ENCODE measurements at places on chromosomes 6 and 20.

DNA sequence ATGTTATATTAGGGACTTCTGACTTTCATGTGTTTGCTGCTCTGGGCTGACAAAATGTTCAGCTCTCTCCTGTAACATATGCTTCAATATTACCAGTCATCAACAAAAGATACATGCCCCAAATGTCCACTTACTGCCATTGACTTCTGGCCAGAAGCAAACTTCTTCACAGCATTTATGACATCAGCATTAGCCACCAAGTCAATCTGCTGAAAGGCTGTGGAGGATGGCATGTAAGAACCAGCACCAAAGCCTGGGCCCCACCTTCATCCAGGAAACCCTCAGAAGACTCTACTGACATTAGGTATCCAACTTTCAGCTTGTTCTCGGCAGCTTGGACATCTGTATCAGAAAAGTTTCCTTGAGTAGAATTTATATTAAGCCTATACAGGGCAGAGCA lies 595.5 kb downstream of the COL12A1 start:
- no peak for DNase-seq

DNA sequence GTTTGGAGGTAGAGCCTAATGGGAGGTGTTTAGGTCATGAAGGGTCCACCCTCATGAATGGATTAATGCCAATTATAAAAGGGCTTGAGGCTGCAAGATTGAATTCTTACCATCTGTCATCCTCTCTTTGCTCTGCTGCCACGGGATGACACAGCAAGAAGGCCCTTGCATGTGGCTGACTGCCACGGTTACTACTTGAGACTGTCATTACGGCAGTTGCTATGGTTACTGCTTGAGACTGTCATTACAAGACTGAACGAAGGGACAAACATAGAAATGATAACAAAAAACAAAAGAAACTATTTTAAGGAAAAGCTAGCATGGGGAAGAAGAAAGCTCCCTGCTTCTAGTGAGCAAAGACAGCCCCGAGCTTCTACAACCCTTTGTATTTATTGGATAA lies 715.0 kb downstream of the TFAP2A start:
- no peak for DNase-seq

DNA sequence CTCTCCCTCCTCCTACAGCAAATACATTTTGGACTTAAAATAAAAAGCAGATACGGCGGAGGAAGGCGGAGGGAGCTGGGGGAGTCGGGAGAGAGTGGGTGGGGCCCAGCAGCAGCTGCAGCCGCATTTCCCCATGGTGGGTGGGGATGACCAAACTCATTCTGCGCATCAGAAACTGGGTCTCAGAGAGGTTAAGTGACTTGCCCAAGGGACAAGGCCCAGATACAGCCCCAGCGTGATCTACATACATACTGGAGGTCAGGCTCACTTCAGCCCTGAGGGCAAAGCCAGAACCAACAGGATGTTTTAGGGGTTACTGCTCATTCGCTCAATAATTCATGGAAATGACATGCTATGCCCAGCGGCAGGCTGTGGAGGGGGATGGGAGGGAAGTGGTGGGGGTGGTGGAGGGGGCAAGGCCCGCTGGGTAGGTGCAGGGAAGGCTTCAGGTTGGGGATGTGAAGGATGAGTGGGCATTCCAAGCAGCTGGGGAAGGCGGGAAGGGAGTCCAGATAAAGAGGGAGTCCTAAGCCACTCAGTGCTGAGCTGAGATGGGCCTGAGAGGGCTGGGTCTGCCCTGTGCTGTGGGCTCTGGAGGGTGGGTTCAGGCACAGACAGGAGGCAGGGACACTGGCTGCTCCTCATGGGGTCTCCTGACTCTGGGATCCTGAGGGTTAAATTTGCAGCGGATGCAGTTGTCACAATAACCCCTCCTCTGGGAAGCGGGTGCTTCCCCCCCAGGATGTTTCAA lies 31.0 kb downstream of the DLGAP4 start:
- no peak for DNase-seq

DNA sequence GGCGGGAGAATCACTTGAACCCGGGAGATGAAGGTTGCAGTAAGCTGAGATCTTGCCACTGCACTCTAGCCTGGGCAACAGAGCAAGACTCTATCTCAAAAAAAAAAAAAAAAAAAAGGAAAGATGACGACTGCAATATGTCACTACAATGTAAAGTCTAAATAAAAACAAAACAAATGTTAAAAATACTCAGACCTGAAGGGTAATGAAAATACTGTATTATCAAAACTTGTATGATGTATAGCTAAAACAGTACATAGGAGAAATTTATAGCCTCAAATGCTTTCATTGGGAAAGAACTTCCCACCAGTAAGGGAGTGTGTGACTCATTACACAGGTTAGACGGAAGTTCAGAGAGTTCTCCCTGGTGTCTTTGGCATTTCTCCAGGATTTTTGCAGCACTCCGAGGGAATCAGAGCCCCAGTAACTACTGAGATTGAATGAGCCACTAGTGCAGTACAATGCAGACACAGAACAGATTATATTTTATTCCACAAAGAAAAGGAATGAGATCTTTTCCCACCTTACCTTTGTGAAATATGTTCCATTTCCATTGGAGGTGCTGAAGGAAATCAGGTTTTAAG lies 12.5 kb upstream of the RALGAPB start:
- DNase-seq, result no peak

GRCh38 chr6:110097443-110097842 lies 82.0 kb downstream of the WASF1 start:
- no peak for DNase-seq

DNA sequence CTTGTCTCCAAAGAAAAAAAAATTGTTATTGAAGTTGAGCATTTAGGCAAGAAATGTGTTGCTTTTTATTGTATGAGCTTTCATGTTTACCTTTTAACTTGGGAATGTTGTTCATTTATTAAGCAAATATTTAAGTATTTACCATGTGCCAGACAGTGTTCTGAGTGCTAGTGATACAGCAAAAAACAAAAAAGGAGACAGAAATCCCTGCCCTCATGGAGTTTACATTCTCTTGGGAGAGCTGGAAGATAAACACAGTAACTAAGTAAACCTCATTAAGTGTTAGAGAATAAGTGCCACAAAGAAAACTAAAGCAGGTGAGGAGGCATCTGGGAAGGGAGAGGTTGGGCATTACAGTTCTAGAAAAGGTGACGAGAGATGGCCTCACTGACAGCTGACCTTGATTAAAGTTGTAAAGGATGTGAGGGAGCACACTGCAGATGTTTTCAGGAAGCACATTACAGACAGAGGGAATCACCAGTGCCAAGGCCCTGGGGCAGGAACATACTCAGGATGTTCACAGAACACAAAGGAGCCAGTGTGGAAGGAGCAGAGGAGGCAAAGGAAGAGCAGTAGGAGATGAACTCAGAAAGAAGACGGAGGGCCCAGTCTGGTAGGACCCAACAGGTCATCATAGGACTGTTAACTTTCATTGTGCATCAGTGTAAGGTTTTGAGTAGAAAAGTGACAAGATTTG lies 33.5 kb downstream of the XRN2 start:
- DNase-seq, result no peak

DNA sequence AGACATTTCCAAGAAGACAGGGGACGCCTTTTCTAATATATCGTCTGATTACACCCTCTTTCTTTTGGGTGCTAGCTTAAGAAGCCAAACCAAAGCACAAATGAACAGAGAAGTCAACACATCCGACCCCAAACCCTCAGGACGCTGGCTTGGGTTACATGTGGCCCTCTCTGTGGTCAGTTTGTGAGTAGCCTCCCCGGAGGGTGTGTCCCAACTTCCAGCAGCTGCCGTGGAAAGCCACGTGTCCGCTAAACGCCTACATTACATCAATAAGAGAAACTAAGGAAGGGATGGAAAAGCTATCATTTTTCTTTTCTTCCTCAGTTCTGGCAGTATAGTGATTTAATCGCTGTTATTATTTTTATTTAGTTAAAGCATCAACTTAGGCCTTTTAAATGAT lies 487 bp upstream of the BMP6 start:
- no peak for DNase-seq

GRCh38 chr6:53734473-53735299 lies 60.1 kb upstream of the LRRC1 start:
- DNase-seq, result peak; percentile 29

DNA sequence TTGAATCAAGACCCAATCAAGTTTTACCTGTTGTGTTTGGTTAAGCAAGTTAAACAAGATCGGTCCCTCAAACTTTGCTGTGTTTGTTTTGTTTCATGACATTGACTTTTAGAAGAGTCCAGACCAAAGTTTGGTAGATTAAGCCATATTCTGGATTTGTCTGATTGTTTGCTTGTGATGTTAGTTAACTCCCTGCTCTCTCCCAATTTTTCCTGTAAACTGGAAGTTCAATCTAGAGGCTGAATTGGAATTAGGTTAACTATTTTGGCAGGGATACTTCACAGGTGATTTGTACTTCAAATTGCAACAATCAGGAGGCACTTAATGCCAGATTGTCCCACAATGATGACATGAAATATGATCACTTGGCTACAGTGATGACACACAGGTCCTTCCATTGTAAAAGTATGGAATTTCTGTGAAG lies 13.6 kb upstream of the SH3BGRL2 start:
- no peak for DNase-seq

- DNase-seq, result no peak
Measured at GRCh38 chr6:150894935-150895552, 29.5 kb downstream of the MTHFD1L start.

- DNase-seq, result no peak
Measured at GRCh38 chr20:11155156-11155756, 481.5 kb upstream of the JAG1 start.

DNA sequence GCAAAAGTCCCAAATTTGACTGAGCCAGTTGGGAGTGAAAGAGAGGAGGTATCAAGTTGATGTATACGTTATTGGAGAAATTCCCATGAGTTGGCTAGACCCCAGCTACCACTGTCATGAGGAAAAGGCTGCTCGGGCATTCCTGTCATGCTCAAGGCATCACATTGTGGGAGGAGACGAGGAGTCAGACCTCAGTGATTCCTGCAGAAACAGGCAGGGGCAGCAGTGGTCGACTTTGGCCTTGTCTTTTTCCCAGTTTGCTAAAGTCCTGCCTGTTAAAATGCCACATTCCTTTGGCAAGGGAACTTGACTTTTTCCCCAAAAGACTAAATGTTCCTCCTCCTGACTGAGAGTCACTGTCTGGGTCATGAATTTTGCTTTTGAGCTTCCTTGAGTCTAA lies 295.5 kb upstream of the HS3ST5 start:
- peak; percentile 51 for DNase-seq

GRCh38 chr20:13423472-13424173 lies 202.5 kb downstream of the ISM1 start:
- DNase-seq, result no peak

- no peak for DNase-seq
Measured at GRCh38 chr20:59937150-59937549, 3.0 kb downstream of the PPP1R3D start.

DNA sequence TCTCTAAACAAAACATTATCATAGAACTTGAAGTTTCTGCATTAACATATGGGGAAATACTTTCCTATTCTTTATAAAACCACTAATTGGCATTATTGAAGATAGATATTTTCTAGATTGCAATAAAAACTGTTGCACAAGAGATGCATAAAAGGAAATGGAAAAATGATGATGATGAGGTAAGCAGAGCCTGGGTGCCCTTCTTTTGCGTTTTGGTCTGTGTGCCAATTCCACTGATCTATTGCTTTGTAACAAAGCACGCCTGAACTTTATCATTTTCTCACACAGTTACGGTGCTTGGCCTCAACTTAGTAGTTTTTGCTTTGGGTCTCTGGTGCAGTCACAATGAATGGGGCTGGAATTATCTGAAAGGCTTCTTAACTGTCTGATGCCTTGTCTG lies 450.5 kb downstream of the MAFB start:
- no peak for DNase-seq

DNA sequence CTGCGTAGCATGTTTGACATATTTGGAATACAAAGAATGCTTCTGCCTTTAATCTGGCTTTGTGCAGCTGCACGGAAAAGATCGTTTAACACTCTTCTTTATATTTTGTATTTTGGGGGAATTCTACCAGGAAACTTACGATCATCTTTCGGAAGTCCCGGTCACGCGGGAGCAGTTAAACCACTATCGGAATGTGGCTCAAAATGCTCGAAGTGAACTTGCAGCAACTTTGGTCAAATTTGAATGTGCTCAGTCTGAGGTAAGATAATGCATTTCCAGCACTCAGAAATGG lies 42.3 kb downstream of the CCDC170 start:
- DNase-seq, result no peak

GRCh38 chr6:17562636-17563035 lies 37.5 kb upstream of the FAM8A1 start:
- no peak for DNase-seq

GRCh38 chr6:14664112-14664601 lies 546.6 kb downstream of the CD83 start:
- no peak for DNase-seq

DNA sequence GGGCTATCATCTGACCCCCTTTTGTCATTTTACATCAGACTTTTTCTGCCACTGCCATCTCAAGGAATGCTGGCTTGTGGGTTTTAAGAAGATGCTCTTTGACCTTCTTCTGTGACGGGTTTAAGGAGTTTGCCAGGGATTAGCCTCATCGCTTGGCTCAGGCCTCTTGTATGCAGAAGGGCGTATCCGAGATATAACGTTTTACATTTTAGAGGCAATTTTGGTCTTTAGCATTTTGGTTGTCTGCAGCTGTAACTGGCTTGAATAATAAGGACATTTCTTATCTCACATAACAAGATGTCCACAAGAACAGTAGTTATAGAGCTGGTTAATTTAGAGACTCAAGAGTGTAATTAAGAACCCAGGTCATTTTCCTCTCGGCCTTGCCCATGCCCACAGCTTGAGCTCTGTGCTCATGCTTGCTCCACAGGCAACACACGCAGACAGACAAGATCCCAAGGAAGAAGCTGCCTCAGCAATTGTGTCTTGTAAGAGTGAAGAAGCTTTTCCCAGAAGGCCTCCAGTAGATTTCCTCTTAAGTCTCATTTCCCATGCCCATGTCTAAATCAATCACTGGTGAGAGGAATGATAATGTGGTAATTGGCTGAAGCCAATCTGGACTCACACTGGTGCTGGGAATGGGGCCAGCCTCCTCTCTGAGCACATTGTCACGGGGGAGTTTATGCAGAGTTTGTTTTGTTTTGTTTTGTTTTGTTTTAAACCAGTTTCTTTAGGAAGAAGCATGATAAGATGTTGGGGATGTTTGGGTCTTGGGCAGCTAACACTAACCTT lies 36.8 kb downstream of the PTCHD4 start:
- DNase-seq, result no peak

- no peak for DNase-seq
Measured at GRCh38 chr6:89260310-89260709, 43.2 kb upstream of the GABRR1 start.

DNA sequence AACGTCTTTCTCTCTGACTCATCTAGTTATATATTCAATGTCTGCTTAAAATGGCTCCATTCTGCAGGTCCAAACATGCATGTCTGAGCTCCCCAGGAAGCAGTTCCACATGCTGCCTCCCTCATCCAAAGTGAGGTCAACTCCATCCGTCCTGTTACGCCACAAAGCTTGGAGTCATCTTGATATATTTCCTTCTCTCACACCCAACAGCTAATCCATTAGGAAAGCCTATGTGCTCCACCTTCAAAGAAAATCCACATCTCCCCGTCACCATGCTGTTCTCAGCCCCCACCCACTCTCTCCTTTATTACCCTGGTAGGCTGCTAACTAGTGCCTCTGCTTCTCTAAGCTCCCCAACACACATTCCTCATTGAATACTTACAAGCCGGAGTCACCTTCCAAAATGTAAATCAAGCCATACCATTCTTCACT lies 130.2 kb upstream of the SYNDIG1 start:
- no peak for DNase-seq
